Esophagus squamous epithelium (tissue), 5 donors: ENCODE measurements at places on chromosomes 6 and 20.

- DNase-seq: no peak
These were observed 24.7 kb downstream of the GLO1 start for GRCh38 chr6:38678178-38678760.

DNA sequence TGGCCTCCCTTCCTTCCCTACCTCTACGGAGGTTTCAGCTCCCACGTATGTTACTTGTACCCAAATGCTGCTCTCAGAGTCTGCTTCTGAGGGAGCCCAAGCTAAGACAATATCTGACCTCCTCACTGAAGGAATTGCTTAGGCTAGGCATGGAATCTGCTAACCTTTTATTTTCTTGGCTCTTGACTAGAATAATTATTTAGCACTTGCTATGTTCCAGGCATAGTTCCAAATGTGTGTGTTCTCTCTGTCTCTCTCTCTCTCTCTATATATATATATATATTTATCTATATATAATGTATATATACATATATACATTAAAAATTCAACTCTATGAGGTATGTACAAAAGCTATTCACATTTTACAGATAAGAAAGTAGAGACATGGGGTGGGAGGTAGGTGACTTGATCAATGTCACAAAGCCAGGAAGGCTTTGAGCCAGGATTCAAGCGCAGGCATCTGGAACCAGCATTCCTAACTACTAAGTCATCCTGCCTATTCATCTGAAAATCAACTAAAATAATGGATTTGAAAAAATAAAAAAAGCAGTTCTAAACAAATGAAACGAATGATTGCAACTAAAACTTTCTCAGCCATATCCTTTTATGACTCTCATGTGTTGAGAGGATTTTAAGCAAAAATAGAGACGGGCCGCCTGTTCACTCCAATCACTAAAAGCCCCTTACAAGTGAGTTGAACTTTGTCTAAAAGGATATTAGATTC lies 189.7 kb upstream of the JAG1 start:
- DNase-seq: no peak

- no peak for DNase-seq
These were observed 39.8 kb upstream of the GLP1R start for GRCh38 chr6:39008737-39009136.

DNA sequence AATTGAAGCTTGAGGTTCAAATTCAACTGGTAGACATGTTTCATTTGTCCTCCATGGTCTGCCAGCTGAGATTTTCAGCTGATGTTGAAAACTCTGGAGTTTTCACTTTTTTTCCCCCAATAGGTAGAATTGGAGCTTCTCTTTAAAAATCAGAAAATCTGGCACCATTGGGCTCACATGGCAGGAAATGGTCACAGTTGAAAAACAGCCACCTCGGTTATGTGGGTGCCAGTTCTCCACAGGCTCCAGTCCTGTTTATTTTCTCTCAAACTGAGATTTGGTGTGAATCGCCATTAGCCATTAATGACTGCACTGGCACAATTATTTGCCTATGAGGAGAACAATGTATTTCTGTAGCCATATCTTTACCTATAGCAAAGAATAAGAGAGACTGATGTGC lies 171.4 kb upstream of the TFAP2D start:
- no peak for DNase-seq

GRCh38 chr6:7640607-7641577 lies 50.9 kb downstream of the SNRNP48 start:
- no peak for DNase-seq

- no peak for DNase-seq
These were observed 330.8 kb downstream of the TAF4 start for GRCh38 chr20:61734733-61735502.

- DNase-seq: no peak
These were observed 121.5 kb upstream of the MAN1A1 start for GRCh38 chr6:119470893-119471542.

DNA sequence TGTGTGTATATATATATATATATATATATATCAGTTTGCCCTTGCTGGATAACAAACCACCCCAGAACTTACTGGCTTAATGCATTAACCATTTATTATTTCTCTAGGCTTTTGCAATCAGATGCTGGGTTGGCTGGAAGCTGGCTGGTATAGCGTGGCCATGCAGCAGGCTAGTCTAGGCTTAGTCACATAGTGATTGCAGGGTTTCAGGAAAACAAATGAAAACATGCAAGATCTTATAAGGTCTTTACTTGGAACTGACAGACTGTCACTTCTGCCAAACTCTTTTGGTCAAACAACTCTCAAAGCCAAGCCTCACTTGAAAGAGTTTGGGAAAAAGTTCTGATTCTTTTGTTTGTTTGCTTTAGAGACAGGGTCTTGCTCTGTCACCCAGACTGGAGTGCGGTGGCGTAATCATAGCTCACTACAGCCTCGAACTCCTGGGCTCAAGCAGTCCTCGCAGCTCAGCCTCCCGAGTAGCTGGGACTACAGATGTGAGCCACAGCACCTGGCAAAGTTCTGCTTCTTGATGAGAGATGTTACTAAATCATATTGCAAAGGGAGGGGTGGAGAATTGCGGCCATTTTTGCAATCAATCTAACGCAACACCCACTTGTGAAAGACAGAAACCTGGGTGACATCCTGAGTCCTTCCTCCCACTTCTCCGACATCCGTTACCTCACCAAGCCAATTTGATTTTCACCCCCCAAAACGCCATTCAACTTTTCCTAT lies 74.6 kb upstream of the RNF24 start:
- DNase-seq: no peak

DNA sequence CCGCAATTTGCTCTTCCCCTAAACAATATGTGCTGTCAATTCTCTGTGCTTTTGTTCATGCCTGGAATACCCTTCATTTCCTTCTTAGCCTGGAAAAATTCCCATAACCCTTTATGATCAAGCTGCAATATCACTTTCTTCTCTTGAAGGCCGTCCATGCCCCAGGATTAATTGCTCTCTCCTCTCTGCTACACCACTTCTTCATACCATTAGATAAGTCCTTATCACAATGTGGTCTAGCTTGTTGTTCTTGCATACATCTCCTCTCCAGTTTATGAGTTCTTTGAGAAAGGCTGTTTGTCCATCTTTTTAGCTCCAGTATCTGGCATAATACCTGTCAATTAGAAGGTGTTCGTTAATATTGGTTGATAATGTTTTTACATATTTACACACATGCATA lies 111.2 kb upstream of the SAMD5 start:
- no peak for DNase-seq
